ENCODE measurements at places on chromosomes 3 and 15.

- no peak for DNase-seq
Observed at GRCh38 chr15:31083370-31083780, 18.1 kb downstream of the TRPM1 start.

DNA sequence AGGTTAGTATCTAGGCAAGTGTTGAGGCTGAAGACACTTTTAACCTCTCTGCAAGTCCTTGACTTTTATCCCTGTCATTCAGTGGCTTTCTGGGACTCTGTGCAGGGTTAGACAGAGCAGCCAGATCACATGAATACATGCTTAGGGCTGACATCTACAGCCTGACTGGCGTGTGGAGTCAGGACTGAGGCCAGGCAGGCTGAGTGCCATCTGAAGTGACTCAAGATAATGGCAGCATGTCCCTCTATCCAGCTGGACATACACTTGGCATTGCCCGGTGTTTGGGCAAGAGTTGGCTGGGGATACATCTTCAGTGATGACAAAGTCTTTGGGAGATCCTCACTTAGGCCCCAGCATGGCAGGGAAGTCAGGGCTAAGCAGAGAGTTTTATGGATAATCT lies 22.4 kb downstream of the DUOX2 start:
- no peak for DNase-seq

- no peak for DNase-seq
Observed at GRCh38 chr15:27851858-27852210, 247.3 kb downstream of the OCA2 start.

GRCh38 chr3:52402101-52402521 lies 42.8 kb downstream of the SEMA3G start:
- no peak for DNase-seq

DNA sequence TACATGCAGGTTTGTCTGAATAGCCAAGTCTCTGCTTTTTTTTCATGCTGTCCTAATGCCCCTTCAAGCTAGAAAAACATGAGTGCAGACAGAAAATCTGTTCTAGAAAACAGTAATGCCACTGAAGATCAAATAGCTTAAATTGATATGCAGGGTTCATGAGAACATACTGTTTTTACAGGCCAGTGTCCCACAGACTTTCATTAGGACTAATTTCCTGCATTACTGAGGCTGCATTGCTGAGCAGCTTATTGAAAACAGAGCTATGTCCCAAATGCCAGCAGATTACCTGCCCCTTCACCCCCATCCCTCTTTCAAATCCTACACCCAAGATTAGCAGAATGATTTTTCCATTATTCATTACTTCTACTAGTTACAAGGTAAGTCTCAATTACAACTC lies 665 bp downstream of the TM4SF18 start:
- no peak for DNase-seq

DNA sequence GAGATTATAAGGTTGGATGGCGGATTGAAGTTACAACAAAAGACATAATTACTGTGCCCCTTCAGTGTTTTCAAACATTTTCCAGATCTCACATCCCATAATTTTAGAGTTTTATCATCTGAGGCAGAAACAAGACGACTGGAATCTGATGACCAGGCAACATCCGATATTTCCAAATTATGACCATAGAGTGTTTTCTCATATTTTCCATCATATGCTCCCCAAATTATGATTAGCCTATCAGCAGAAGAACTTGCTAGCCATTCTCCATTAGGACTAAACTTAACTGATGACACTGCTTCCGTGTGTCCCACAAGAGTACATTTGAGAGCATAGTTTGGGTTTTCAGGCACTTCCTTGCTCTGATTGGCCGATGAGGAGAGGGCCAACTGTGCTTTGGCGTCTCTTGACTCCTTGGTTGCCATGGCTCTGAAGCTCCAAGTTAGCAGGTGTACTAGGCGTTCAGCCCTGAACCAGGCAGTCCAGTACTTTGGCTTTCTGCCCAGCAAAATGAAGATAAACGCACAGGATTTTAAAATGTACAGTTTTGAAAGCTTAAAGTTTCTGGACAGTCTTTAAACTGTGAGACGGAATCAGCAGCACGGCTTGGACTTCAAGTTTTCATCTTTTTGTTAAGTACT lies 638 bp downstream of the WDR5B start:
- peak; percentile 24 for DNase-seq

DNA sequence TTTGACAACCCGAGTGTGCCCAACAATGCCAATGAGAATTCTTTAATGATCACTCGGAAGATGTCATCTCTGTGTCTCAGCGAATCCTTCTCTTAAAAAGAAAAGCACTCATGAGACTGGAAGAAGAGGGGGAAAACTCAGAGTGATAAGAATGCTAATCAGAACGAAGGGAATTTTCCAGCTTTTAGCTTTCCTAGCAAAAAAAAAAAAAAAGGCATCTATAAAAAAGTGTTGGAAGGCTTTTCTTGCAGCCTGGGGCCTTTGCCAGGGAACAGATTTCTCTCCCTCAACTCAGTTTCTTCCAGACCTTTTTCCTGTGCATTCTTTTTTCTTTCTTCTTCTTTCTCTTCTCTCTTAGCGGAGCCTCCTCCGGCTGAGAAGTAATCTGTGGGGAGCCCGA lies 80.5 kb upstream of the NEO1 start:
- DNase-seq, result no peak

DNA sequence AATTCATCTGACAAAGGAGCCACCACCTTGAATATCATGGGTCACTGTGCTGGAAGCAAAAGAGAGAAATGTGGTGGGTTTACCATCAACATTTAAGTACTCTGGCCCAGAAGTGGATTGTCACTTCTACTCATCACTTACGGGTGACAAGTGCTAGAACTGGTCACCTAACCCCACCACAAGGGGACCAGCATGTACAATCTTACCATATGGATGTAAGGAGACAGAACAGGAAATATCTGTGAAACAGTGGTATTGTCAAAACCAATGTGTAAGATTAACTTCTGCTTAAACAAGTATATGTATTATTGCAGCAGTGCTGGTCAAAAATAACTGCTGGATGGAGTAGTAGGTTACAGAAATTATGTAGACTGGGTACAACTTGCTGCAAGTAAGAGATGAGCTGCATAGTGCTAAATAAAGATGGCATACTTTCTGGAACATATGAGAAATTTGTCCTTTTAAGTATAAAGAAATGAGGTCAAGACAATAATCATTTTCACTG lies 171.8 kb downstream of the POTEB3 start:
- DNase-seq, result no peak

DNA sequence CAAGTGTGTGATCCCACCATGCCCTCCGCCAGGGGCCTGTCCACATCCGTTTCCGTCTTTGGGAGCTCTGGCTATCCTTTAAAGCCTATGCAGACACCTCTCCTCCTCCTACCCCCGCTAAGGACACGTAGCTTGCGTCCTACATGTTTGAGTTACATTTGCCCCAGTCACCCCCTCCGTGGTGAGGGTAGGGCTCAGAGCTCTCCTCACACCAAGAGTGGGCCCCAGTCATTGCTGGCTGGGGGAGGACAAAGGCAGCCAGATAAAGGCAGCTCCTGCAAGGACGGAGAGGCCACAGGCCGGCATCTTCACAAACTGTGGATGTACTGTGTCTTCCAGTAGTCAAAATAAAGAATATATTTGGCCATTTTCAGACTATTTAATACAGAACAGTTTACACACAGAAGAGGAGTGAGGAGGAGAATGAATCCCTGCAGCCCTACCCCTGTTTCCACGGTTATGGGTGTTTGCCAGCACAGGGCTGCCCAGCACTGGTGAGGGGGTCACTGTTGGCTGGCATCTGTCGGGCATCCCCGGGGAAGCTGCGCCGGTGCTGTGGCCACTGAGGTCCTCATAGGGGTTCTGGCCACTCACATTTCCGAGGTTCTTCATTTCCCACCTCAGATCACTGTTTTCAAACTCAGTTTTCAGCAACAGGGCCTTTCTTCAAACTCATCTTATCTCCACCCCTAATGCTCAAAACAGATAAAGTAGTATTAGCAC lies 118.7 kb downstream of the CHRNA7 start:
- DNase-seq, result no peak

- no peak for DNase-seq
Observed at GRCh38 chr15:56425976-56426375, 39.0 kb downstream of the MNS1 start.

- DNase-seq, result no peak
Observed at GRCh38 chr3:132222868-132223538, 94.2 kb upstream of the ACP3 start.

DNA sequence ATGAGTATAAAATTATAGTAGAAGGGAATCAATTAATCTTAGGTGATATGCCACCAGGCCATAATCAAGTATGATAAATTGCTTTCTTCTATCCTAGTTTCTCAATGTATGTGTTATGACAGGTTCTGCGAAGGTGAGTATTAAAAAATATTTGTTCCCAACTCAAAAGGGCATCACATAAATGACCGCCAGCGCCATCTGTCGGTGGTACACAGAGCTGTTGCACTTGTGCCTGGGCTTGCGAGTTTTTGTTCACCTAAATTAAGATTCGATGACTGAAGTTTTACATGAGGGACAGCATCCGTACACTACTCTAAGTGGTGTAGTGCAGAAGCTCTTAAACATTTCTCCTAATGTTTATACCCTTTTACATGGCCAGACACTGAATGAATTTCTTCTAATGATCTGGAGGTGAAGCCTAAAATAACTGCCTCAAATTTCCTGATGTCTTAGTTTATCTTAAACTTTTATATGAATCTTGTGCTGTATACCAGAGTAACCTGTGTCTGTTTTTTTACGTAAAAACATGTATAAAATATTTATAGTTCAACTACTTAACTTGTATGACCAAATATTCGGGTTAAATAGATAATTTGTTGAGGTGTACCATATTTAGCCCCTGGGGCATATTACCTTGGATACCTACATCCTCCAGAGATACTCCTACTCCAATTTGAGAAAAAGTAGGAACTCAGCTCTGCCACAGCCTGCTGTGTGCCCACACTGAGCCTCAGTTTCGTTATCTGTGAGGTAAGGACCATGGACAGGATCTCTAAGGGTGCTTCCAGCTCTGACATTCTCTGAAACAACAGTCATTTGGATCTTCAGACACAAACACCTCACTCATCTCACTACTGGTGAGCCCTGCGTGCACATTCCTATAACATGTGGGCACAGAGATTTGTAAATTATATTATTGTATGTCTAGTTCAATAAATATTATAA lies 365.6 kb downstream of the MAGI1 start:
- DNase-seq, result no peak

- DNase-seq, result no peak
Observed at GRCh38 chr3:101944308-101944707, 95.0 kb downstream of the NFKBIZ start.

DNA sequence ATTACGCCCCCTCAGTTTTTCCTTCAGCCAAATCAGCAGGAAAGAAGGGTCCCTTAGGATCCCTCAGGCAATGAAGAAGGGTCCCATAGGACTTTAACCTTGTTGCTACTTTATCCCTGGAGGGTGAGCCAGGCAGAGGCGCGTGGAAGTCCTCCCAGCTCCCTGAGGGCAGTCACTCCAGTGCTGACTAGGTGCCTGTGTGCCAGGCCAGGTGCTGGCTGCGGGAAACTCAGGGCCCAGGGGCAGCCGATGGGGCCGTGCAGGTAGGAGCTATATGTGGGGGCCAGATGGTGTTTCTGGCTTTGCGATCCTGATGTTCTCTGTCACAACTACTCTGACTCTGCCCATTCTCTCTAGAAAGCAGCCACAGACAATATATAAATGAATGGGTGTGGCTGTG lies 42.8 kb upstream of the IQSEC1 start:
- DNase-seq, result no peak

GRCh38 chr3:41194701-41195100 lies 4.6 kb upstream of the CTNNB1 start:
- no peak for DNase-seq

- DNase-seq, result no peak
Observed at GRCh38 chr3:141063831-141064230, 12.7 kb downstream of the SPSB4 start.

GRCh38 chr3:42682301-42683070 lies 2.9 kb upstream of the KLHL40 start:
- no peak for DNase-seq

GRCh38 chr15:92336419-92336987 lies 57.2 kb upstream of the ST8SIA2 start:
- no peak for DNase-seq

DNA sequence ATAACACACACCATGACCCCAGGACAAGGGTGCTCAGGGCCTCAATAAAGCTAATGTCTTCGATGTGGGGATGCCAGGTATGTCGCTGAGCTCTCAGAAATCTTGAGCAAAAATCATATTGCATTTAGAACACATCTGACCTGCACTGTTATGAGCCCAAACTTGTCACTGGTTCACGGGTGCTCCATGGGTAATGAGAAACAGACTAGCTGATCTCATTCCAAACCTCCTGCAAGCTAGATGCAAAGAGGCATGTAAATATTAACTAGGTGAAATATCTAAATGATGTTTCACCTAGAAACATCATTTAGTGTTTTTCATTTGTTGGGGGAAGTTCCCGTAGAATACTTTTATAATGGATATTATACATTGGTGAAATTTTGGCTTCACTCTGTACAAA lies 549.4 kb downstream of the OCA2 start:
- DNase-seq, result no peak

- DNase-seq, result no peak
Observed at GRCh38 chr3:23758253-23758838, 47.4 kb upstream of the UBE2E1 start.

DNA sequence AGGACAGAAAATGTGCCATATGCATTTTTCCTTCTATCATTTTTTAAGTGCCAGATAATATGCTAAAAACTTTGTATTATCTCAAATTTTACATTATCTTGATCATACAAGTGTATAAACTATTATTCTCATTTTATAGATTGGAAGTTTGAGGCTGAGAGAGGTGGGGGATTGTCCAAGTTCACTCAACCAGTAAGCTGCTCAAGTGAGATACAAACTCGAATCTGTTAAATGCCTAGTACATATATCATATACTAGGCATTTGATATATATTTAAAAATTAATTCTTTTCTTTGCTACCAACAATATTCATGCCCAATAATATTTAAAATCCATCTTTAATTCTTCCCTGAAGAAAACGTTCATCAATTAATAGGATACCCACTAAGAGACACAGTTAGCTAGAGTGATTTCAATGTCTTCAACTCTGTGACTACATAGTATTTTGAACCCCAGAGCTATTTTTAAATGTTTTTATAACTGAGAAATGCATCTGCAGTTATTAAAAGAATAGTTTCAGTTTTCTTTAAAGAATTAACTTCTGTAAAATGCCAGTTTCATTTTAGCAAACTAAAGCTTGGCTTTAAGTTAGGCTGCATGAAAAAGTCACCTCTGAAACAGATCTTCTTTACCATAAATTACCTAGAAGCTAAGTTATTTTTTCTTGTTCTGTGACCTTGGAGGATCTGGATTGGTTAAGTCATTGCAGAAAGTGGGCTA lies 40.4 kb downstream of the IQCB1 start:
- no peak for DNase-seq

- DNase-seq, result no peak
Observed at GRCh38 chr3:32136703-32137102, 30.3 kb downstream of the GPD1L start.
